ENCODE measurements at places on chromosomes 3 and 15. TPM values are rescaled to one million over a fixed set of nuclear protein-coding genes. Genes with fewer than 3 reads are reported as not detected.

TMCC1 gene
- total RNA-seq = 14.7 TPM

ITPKA gene
- 13.2 TPM for total RNA-seq

CHRM5 gene
- not detected for total RNA-seq

FANCD2OS gene
- total RNA-seq = not detected

TPRA1 gene
- total RNA-seq = 50.6 TPM

LOXL1 gene
- 0.74 TPM for total RNA-seq

C3orf52 gene
- 11.3 TPM for total RNA-seq

PLCL2 gene
- 4.5 TPM for total RNA-seq

ROBO1 gene
- 20.8 TPM for total RNA-seq

COL8A1 gene
- total RNA-seq = not detected

CASR gene
- total RNA-seq = not detected

ITGA11 gene
- 2.8 TPM for total RNA-seq

TGM5 gene
- total RNA-seq = not detected

SAXO2 gene
- total RNA-seq = 0.99 TPM

TMEM115 gene
- 49.1 TPM for total RNA-seq

CPLX3 gene
- total RNA-seq = not detected

KY gene
- total RNA-seq = 0.07 TPM

SEMA3G gene
- 0.11 TPM for total RNA-seq

PLA2G4F gene
- total RNA-seq = not detected

PSTPIP1 gene
- 0.25 TPM for total RNA-seq

HTR3E gene
- not detected for total RNA-seq

RABL3 gene
- total RNA-seq = 17.5 TPM

C3orf49 gene
- total RNA-seq = not detected

CLDN11 gene
- 0.09 TPM for total RNA-seq

TRPM1 gene
- total RNA-seq = not detected

DET1 gene
- 6.3 TPM for total RNA-seq

TRIM42 gene
- total RNA-seq = not detected

SI gene
- not detected for total RNA-seq

GPR149 gene
- total RNA-seq = not detected

ALG1L2 gene
- total RNA-seq = not detected

CSPG4 gene
- total RNA-seq = 0.18 TPM

ACOX2 gene
- total RNA-seq = 6.0 TPM

LACTB gene
- total RNA-seq = 30.5 TPM
